ENCODE measurements at places on chromosomes 6 and 20.

DNA sequence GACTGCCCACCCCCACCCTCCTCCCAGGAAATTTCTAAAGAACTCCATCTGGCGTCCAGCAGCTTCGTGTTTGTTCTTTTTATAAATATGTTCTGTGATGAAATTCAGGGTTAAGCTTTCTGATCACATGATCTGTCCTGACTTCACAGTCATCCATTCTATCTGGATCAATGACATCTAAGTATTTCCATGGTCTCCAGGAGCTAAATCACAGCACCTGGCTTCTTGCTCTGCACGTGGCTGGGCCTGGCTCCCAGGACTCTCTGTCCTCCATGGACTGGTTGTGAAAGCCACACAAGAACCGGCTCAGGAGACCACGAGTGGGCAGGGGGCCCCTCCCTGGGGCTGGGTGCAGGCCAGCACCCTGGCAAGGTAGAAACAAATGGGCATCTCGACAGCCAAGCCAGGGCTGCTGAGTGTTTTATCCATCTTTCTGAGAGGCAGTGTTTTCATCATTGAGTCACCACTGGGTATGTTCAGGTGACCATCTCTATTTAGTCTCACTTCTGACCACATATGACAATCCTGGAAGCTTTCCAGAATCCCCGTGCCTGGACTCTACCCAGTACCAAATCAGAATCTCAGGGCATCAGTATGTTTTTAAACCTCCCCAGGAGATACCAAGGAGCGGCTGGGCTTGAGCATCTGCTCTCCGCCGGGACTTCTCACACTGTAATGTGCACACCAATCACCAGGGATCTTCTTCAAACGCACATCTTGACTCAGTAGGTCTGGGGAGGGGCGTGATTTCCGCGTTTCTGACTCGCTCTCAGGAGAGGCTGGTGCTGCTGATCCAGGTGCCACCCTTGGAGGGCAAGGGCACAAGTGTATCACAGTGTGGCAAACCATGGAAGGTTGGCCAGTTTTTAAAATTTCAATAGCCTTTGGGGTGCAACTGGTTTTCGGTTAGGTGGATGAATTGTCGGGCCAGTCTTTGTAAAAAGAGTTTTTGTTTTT lies 31.6 kb upstream of the PXDC1 start:
- no peak for DNase-seq

DNA sequence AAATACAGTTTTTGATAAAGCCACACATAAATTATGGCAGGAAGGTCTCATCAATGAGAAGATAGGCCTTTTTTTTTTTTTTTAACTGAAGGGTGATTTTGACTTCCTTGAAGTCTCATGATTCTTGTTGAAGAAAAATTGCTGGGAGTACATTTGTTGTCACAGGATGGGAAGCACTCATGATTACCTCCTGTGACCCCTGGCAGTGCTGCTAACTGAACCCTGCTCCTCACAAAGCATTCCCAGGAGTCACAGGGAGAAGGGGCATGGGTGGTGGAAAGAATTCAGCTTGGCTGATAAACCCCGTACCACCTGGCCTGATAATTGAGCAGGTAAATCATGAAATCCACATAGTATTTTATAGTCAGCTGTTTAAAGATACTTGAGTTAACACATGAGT lies 86.9 kb downstream of the CD109 start:
- DNase-seq = no peak

GRCh38 chr20:64148581-64148980 lies 15.7 kb upstream of the MYT1 start:
- no peak for DNase-seq

DNA sequence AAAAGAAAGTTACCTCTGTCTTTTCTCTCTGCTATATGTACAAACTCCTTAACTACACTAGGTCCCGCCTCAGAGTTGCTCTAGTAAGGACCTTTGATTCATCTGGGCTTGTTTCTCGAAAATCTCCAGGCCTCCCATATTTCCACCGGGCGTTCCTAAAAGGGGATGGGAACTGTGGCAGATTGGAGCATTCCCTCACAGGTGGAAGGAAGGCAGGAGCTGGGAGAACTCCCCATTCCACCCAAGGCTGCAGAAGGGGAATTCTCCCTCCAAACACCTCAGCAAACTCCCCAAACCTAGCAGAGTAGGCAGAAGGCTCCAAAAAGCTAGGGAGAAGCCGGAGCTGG lies 1.6 kb upstream of the TFAP2A start:
- DNase-seq = no peak

- DNase-seq = no peak
Measured at GRCh38 chr6:70180183-70180900, 122.5 kb downstream of the COL9A1 start.

- DNase-seq = no peak
Measured at GRCh38 chr20:49367113-49367512, 89.3 kb upstream of the ZNFX1 start.

DNA sequence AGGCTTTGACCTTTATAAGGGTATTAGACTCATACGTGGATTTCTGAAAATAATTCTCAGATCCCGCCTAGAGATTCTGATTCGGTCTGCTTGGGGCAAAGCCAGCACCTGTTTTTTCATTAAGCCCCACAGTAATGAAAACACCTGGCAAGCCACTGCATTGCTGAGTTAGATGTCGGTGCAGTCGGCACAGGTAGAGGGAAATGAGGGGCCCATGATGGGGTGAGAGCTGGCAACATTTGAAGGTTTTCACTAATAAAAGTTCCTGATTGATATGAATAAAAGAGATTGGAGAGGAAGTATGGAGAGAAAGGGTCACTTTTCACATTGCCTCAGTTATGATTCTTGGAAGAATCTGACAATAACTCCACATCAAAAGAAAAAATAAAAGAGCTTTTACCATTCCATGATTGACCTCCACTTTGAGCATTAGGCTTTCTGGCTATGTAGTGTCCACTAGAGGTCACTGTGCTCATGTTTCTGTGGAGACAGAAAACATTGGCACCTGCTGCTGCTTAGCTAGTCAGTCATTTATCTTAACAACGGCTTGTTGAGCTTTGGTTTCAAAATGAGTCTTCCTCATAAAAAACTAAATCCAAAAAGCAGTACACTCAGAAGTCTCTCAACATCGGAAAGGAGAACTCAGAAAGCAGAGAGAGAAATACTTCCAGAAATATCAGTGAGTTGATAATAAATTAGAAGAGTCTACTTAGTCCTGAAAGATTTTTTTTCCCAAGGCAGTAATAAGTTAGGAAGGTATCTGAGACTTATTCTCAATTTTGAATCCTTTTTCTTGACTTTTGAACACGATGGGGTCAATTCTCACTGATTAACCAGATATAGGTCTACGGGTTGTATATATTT lies 53.3 kb upstream of the KLHL31 start:
- peak; percentile 89 for DNase-seq

DNA sequence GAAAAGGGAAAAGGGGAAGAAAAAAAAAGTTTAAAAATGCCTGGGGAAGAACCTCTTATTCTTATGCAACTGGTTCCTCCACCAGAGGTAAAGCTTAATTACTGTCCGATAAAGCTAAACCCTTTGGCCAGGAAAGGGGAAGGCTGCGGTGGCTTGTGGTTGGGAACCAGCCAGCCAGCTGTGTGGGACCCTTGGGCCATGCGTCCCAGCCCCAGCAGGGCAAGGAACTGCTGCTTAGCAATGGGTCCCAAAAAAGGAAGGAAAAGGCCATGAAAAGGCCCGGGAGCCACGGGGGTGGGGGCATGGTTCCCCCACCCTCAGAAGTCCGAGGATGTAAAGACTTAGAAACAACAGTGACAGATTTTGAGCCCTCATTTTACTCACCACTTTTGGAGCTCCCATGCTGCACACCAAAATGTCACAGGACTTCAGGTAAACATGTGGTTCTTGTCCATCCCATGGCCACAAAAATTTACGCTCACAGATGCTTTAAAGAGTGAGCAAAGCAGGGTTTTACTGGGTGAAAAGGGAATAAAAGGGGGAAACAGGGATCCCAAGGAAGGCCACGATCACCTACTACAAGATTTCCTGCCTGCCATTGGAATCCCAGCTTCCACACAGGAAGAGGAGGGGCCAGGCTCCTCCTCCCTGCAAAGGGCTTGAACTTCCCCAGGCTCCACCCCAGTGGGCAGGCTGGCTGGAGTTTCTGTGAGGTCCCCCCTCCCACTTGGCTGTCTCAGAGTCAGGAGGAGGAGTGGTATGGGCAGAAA lies 1234.7 kb upstream of the GJE1 start:
- DNase-seq = peak; percentile 70

- no peak for DNase-seq
Measured at GRCh38 chr6:110649704-110650103, 165.6 kb downstream of the CDK19 start.

Measured in hematopoietic multipotent progenitor cell treated with erythropoietin and hydrocortisone succinate and interleukin-3 and kit ligand, for 4 days (in vitro differentiated cells).